Activated CD4-positive, alpha-beta T cell treated with anti-CD3 and anti-CD28 coated beads for 4 hours (primary cell): ENCODE measurements at places on chromosomes 12 and 14.

DNA sequence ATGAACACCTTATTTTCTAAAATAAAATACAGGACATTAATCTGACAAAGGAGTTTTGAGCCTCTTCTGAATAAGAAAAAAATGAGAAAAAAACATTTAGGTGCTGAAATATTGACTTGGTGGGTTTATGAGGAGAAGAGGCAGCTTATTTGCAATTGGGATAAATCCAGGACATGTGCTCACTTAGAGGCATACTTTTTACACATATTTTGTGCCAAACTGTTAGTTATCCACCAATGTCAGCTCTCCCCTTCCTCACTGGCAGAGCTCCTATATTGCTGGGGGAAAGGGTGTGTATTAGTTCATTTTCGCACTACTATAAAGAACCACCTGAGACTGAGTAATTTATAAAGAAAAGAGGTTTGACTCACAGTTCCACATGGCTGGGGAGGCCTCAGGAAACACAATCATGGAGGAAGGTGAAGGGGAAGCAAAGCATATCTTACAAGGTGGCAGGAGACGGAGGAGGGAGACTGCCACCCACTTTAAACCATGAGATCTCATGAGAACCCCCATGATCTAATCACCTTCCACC, 135.4 kb upstream of the EGLN3 start:
- DNase-seq: no peak

DNA sequence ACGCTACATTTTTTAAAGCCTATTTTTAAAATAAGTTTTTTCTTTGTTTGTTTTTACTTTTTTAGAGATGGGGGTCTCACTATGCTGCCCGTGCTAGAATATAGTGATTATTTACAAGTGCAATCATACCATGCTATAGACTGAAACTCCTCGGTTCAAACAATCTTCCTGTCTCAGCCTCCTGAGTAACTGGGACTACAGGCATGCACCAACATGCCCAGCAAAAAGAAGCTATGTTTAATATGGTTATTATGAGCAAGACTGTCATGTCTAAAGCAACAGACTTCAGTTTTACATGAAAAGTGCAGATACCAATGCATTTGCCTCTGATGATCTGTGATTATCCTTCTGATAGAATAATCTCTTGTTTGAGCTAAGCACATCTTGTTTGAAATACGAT, 45.6 kb upstream of the SGPP1 start:
- DNase-seq: no peak

GRCh38 chr12:15443611-15444010, 121.3 kb downstream of the PTPRO start:
- no peak for DNase-seq

GRCh38 chr14:33992274-33993007, 41.6 kb upstream of the EGLN3 start:
- DNase-seq: no peak

- DNase-seq: no peak
Measured at GRCh38 chr12:119302451-119303080, 32.0 kb upstream of the CCDC60 start.

DNA sequence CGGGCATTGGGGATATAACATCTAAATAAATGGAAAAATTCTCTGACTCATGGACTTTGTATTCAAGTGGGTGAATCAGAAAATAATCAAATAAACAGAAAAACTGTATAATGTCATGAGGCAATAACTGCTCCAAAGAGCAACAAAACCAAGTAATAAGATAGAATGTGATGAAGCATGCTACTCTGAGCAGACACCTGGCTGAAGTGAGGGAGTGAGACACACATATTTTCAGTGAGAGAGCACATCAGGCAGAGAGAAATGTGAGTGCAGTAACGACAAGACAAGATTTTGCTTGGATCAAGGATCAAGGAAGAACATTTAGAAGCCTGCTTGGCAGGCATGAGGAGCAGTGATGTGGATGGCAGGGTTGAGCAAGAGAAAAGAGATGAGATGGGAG, 75.8 kb upstream of the CCDC91 start:
- DNase-seq: no peak

- no peak for DNase-seq
Measured at GRCh38 chr14:96089401-96089800, 50.2 kb downstream of the C14orf132 start.

DNA sequence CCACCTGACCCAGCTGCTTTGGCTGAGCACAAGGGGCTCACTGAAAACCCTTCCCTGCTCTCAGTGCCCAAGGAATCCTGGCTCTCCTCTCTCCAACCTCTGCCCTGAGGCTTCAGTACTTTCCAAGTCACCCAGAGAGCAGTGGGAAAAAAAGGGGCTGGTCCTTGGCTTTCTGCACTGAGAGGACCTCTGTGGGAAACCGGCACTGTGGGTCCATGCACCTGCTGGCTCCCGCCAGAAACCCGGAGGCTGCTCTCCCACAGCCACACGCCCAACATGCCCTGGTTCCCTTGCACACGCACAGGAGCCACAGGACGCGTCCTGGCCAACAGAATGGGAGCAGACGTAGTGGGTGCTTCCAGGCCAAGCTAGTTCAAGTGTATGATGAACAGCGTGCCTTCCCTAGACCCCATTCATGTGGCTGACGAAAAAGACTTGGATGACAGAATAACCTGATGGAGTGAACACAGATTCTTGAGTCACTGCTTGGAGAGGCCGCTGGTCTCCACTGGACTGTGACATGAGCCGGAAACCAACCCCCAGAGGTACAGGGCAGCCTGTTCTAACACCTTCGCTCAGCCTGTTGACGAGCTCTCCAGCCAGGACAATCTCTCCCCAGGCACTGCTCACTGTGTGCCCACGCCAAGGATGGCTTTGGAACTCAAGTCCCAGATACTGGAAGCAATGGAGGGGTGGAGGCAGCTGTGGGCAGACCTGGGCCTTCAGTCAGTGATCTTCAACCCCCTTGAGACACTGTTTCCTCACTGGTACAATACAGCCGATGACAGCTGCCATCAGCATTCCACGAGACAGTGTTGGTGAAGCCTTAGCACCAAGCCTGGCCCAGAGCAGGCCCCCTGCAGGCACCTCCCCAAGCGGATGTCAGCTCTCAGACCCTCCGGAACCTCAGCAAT, 87.7 kb downstream of the ITPK1 start:
- DNase-seq: no peak

GRCh38 chr14:59823179-59823578, 47.4 kb downstream of the RTN1 start:
- no peak for DNase-seq

GRCh38 chr12:112167718-112168525, 42.6 kb downstream of the TRAFD1 start:
- no peak for DNase-seq

DNA sequence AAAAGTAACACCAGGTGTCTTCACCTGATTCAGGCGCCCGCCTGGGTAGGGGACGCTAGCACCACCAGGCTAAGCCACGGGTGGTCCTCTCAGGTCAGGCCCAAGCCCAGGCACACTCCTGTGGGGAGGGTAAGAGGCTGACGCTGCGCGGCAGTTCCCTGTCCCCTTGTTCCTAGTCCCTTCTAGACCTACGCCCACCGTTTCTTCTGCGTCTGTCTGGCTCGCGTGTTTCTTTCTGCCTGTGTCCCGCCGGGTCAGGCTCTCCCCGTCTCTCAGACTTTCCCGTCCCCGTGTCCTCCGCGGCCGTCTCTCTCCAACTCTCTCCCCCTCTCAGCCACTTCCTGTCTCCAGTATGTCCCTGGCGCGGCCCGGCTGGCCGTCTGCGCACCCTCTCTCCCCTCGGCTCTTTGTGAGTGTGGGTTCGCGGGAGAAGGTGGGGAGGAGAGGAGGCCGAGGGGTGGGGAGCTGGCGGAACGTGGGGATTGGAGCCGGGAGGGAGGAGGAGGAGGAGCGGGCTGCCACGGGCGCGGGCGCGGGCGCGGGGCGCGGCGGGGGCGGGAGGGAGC, 3.1 kb upstream of the TNS2 start:
- DNase-seq: no peak

- DNase-seq: no peak
Measured at GRCh38 chr14:87411370-87411769, 581.6 kb downstream of the GALC start.

DNA sequence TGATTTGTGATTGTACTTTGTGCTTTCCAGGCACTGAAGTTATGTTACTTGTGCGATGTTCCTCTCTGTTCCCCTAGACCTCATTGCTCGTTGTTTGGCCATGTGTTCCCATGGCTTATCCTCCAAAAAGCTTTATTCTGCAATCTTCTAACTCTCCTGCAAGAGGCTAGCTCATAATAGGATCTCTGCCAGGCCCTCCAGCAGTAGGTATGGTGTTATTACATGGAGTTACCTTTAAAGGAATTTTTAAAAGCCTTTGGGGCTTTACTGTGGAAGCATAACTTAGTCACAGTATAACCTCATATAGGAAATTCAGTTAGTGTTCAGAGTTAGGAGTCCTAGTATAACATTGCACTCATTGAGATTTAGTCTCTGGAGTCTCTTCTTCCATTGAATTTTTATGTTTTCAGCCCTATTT, 292.3 kb downstream of the RAD51B start:
- DNase-seq: no peak

GRCh38 chr12:110165540-110166159, 41.5 kb downstream of the IFT81 start:
- DNase-seq: no peak

GRCh38 chr12:122951979-122952892, 14.0 kb downstream of the ABCB9 start:
- peak; percentile 76 for DNase-seq

GRCh38 chr12:18486036-18486435, 224.7 kb downstream of the PIK3C2G start:
- DNase-seq: no peak

DNA sequence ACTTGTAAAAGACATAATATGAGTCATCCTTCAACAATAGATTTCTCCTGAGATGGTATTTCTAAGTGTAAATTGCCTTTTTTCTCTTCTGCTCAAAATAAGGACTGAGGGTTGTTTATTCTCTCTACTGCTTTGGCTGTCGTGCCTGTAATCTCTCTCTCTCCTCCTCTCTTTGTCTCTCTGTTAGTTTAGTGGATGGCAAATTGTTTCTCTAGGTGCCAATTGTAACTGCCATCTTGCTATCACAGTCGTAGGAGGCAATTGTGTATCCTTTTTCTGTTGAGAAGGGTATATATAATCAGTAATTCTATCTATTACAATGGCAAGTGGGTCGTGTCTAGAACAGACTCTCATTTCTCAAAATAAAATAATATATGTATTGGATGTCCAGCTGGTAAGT, 545.0 kb upstream of the FBXO33 start:
- DNase-seq: no peak

DNA sequence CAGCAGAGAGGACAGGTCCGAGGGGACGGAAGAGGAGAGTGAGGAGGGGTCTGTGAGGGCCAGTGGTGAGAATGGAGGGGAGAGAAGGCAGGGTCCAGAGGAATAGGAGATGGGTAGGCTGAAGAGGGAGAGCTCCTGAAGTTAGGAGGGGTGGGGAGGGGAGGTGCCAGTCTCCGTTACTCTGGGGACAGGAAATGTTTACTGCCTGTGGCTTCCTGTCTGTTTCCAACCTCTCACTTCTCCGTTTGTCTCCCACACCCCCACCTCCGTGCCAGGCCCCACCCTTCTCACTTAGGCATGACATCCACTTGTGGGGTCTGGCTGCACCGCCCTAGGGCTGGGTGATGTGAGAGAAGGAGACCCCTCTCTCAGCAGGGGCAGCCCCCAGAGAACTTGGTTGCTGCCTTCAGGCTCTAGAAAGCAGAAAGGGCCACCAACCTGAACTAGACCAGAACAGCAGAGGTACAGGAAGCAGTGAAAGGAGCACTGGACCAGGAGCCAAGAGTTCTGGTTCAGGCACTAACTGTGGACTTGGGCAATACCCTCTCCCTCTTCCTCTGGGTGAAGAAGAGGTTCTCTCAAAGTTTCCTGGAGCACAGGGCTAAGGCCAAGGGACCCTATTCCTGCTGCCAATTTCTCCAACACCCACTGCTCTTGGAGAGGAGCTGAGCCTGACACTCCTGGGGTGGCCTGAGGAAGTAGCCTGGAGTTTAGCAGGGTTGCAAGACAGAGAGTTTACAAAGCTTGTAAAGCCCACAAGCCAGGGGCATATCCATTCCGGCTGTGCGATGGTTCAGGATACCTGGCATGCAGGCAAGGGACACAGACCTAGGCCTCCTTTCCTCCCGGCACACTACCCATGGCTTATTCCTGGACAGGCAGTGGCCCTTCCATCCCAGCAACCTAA, 5.5 kb downstream of the ITGA5 start:
- DNase-seq: peak; percentile 63

GRCh38 chr12:4562034-4562657, at the start of gene DYRK4:
DYRK4 (plus strand) TSS chr12:4562208; CDS start chr12:4562246, 38 bp downstream.
- DNase-seq: no peak

- no peak for DNase-seq
Measured at GRCh38 chr12:86254399-86255107, 1.6 kb downstream of the MGAT4C start.

- no peak for DNase-seq
Measured at GRCh38 chr14:99401211-99401610, 79.4 kb downstream of the SETD3 start.

DNA sequence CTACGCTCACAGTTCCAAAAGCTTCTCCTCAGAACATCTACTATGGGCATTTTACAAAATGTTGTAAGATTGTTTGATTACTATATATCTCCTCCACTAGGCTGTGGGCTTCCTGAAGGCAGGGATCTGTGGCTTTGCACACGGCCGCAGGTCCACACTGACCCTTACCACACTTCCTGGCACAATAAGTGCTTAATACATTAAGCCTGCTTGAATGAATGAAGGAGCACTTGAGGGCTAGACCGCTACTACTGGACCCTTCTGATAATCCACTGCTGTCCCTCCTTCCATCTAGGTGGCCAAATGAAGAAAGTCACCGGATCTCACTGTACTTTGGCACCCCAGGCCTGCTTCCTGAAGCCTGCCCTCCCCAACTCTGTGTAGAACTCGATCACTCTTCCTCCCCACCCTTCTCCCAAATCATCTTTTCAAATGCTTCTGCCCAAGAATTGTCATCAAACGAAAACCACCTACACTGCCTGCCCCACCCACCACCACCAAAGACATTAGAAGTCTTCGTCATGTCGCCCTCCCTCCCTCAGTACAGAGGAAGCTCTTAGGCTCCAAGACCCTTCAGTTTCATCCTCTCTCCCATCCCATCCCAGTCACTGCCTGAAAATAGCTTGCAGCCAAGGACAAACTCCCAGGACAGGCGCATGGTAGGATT, 596 bp upstream of the ZBTB39 start:
- DNase-seq: peak; percentile 37

DNA sequence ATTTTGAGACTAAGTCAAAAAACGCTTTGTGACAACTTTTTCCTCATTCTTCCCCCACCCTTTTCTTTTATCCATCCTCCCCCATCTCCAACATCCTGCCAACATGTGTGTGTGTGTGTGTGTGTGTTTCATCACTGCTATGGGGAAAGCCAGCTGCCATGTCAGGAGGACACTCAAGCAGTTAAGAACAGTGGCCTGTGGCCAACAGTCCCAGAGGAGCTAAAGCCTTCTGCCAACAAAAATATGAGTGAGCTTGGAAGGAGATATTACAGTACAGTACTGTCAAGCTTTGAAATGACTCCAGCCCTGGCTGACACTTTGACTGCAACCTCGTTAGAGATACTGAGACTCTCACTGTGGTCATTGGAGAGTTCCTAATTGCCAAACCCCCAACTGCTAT, 5.0 kb upstream of the CSRP2 start:
- no peak for DNase-seq

GRCh38 chr12:3405821-3406220, 85.2 kb upstream of the PRMT8 start:
- no peak for DNase-seq

- DNase-seq: no peak
Measured at GRCh38 chr12:5294274-5295070, 137.4 kb upstream of the NTF3 start.

- DNase-seq: no peak
Measured at GRCh38 chr12:57341275-57341990, 89.4 kb downstream of the R3HDM2 start.
